HT-29 (cell line): ENCODE measurements at places on chromosomes 6 and 20. TPM values are rescaled to one million over a fixed set of nuclear protein-coding genes. Genes with fewer than 3 reads are reported as not detected.

MCCD1 gene
- not detected in 2 replicates for total RNA-seq

HDAC2 gene
- total RNA-seq = 45.5 and 57.7 TPM in 2 replicates

CYP24A1 gene
- 1.1 and 1.9 TPM in 2 replicates for total RNA-seq

TJAP1 gene
- 19.9 and 20.4 TPM in 2 replicates for total RNA-seq
